ENCODE measurements at places on chromosomes 6 and 20.

DNA sequence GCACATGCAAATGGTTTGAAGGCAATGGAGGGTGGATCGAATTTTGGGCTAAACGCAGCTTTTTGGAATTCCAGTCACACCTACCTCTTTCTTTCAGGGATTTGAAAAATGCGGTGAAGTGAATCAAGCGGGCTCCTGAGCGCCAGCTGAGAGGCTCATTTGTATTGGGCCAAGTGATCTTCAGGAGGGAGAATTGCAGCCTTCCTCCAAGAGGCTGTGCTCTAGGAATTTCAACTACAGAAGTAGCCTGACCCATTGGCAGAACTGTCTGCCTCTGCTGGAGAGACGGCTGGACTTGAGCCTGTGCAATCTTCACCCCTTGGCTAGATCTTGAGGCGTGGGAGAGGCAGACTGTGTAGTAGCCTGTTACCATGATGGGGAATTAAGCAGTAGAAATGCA is 5.7 kb upstream of the TIAM2 start:
- DNase-seq, result no peak

- no peak for DNase-seq
These were observed 853.3 kb upstream of the MAN1A1 start for GRCh38 chr6:120202878-120203277.

GRCh38 chr20:9165261-9165660 is 96.4 kb downstream of the PLCB4 start:
- no peak for DNase-seq

DNA sequence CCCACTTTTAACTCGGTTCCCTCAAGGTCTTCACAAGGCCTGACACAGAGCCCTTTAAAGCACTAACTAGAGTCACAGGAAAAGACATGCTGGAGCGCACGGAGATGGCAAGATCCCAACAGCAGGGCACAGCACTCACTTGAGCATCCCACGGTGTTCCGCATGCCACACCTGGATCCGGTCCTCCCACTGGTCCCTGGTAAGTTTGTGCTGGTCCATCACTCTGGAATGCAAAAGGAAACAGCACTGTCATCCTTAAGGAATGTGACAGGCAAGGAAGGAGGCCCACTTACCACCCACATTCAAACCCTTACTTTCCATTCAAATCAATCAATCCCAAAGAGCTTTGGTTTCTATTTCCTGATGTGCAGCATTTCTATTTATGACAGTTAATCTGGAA is 34.7 kb downstream of the EZR start:
- no peak for DNase-seq

GRCh38 chr6:127877231-127877630 is 23.6 kb downstream of the THEMIS start:
- DNase-seq, result no peak

DNA sequence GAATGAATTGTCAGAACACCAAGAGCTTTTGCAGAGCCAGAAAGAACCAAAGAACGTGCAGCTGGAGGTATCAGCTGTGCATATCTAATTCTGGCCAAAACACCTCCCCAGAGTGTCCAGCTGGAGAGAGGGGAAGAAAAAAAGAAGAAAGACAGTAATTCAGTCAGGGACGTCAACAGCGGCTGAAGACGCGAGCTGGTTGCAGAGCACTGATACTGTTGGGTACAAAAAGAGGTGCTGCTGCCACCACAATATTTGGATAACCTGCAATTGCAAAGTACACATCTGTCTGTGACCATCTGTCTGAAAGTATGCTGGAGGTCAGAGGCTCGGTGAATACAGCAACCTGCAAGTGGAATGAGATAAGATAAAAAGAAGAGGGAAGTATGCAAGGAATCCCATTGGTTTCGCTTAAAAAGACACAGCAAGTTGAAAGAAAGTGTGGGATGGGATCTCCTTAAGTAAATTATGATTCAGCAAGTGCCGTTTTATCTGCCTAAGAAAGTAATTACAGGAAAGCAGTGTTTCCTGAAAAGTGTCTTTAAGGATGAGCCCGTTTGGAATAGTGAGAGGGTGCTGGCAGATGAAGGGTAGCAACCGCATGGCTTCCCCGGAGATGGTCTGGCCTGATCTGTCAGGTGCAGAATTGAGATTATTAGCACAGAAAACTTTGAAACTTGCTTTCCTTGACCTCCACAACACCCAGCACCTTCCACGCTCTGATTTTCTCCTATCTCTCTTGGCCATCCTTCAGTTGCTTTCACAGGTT is 189.9 kb upstream of the PRDM1 start:
- DNase-seq, result no peak

DNA sequence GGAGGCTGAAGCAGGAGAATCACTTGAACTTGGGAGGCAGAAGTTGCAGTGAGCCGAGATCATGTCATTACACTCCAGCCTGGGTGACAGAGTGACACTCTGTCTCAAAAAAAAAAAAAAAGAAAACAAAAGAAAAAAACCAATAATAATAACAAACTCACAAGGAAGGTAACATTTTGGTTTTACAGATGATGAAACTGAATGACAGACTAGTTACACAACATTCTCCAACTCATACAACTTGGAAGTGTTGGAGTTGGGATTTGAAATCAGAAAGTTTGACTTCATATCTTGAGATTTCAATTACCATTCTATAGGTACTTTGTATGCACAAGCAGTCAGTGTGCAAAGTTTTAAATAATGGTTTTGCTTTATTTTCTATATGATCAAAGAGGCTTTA is 10.2 kb downstream of the TPD52L1 start:
- DNase-seq, result no peak

DNA sequence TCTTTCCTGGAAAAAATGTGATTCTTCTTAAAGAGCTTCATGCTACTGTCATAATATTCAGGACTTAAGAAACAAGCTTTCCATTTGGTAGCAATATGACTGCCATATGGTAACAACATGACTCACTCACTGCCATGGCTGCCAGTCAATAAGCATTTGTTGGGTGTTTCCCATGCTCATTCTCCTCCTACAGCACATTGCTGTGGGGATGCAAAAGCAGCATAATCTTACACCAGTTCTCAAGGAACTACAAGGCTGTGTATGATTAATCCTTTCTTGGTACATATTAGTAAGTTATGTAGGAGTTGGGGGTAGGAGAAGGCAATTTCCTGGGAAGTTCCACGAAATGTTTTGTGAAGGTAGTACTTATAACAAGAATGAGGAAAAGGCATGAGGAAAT is 76.7 kb downstream of the CEP162 start:
- DNase-seq, result no peak

DNA sequence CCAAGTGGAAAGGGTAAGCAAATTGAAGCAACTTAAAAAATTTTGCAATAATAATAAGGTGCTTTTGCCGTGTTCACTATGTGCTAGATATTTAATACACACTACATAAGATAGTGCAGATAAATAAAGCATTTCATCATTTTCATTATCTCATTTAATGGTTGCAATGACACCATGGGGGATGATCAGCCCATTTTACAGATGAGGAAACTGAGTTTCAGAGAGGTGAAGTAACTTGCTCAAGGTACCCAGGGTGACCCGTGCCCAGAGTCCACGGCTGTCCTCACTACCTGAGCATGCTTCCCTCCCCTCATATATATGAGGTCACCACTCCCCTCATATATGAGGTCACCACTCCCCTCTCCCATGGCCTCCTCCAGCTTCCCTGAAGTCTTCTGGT is 7.5 kb upstream of the KCNK5 start:
- DNase-seq, result no peak

- no peak for DNase-seq
These were observed 38.2 kb downstream of the MBOAT1 start for GRCh38 chr6:20173833-20174792.

GRCh38 chr6:128463942-128464341 is 56.5 kb downstream of the PTPRK start:
- no peak for DNase-seq

- no peak for DNase-seq
These were observed 105.5 kb upstream of the TMEM170B start for GRCh38 chr6:11432091-11432490.

DNA sequence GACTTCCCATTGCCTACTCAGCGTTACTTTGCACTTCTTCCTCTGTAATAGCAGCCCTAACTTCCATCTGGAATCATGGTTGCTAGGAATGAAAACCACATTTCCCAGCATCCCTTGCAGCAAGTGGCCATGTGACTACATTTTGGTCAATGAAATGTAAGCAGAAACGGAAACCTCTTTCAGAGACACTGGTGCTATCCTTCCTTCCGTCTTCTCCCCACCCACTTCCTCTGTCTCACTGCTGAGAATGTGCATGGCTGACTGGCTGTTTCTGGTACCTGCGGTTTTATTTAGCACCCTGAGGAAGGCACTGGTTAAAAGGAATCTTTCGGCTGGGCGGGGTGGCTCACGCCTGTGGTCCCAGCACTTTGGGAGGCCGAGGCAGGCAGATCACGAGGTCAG is 107.4 kb downstream of the SCML4 start:
- no peak for DNase-seq

DNA sequence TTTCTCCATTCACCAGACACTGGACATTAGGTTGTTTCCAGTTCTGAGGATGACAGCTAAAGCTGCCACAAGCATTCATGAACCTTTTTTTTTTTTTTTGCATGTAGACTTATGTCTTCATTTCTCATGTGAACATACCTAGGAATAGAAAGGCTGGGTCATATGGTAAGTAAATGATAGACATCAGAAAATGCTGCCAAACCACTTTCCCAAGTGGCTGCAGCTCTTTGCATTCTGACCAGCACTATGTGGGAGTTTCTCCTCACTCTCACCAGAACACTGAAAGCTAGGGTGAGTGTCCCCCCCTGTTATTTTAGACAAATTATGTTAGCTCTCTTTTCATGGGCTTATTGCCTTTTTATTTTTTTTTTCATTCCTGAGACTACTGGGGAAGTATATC is 197.5 kb downstream of the OTOR start:
- DNase-seq, result no peak

DNA sequence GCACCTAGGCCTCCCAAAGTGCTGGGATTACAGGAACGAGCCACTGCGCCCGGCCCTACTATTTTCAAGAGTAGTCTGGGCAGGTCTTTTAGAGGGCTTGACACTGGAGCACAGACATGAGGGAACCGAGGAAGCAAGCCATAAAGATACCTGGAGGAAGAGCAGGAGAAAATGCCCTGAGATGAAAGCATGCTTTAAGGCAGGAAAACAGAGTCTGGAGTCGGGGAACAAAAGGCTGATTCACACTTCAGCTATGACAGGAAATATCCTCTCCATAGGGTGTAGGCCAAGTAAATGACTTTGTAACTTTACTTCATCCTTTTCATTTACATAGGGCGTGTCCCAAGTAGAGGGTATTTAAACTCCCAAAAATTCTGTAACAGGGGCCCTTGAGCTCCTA is 4.3 kb upstream of the SERINC3 start:
- DNase-seq, result no peak
